ENCODE measurements at places on chromosomes 13 and 19.

GRCh38 chr13:51020600-51020999 lies 90.5 kb downstream of the C13orf42 start:
- DNase-seq: no peak

DNA sequence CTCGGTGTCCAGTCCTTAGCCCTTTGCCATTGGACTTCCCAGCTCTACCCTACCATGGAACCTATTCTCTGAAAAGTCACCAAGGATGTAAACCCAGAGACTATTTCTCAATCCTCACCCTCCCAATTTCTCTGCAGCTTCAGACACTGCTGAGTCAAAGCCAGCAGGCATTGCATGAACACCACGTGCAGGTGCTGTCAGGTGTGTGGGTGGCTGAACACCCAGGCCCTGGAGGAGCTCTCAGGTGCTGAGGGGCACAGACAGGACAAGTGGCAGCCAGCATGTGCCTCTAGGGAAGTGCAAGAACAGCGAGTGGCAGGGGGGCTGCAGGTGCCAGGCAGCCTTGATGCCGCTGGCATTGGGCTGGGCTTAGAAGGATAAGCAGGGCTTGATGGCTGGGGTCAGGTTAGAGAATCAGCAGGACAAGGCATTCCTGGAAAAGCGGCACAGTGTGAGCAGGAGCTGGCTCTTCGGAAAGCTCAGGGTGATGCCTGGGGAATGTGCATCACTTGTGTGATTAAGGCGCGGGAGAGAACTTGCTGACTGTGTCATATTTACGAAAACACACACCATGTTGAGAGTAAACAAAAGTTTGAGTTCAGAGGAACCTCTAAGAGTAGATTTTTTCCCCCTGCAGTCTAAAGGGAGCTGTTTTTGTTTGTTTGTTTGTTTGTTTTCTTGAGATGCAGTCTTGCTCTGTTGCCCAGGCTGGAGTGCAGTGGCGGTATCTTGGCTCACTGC lies 83.8 kb downstream of the LNX2 start:
- DNase-seq: no peak

- DNase-seq: no peak
These were observed 1437.6 kb downstream of the UQCRFS1 start for GRCh38 chr19:27775395-27775794.

DNA sequence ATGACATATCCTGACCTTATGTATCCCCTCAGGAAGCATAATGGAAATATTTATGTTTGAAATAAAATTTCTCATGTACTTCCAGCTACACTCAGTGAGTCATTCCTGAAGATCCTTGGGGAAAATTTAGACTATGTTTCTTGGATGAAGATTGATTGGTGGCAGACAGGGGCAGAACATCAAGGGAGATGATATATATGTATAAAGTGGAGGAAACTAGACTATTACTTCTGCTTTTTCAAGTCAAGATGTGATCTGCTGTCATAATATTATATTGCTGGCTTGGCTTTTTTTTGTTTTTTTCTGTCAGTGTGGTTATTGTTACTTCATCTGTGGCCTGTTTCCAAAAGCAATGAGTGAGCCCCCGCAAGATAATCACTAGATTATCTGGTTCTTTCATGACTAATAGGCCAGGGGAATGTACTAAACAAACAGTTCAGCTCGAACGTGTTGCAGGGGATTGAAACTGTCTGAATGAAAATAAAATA lies 87.2 kb upstream of the TNFSF11 start:
- DNase-seq: peak; percentile 58

GRCh38 chr13:111640006-111640405 lies 319.6 kb downstream of the TEX29 start:
- no peak for DNase-seq

GRCh38 chr19:48341515-48342413 lies 16.4 kb downstream of the EMP3 start:
- no peak for DNase-seq

- DNase-seq: peak; percentile 54
These were observed at the start of gene SELENOW for GRCh38 chr19:47778049-47778953. Gene SELENOW, plus strand, starts transcription at chr19:47778703. Its CDS starts 83 bp downstream, at chr19:47778786.

- no peak for DNase-seq
These were observed 360.3 kb downstream of the IRS2 start for GRCh38 chr13:109425821-109426689.

DNA sequence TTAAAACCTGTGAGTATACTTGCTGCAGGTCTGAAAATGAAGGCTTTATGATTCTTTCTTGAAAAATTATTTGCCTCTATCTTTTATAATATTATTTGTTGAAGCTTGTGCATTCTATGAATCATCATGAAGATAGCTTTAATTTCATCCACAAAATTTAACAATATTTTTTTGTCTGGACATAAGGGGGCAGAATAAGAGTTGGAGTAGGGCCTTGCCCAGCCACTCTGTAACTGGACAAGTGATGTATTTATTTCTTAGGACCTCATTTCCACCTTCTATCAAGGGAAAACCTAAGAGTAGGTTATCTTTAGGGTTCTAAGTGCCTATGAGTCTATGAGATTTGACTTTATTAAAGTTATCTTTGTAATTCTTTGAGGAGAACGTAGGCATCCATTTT lies 49.9 kb downstream of the N4BP2L1 start:
- no peak for DNase-seq

- no peak for DNase-seq
These were observed 397 bp downstream of the SLC44A2 start for GRCh38 chr19:10625762-10626138.

DNA sequence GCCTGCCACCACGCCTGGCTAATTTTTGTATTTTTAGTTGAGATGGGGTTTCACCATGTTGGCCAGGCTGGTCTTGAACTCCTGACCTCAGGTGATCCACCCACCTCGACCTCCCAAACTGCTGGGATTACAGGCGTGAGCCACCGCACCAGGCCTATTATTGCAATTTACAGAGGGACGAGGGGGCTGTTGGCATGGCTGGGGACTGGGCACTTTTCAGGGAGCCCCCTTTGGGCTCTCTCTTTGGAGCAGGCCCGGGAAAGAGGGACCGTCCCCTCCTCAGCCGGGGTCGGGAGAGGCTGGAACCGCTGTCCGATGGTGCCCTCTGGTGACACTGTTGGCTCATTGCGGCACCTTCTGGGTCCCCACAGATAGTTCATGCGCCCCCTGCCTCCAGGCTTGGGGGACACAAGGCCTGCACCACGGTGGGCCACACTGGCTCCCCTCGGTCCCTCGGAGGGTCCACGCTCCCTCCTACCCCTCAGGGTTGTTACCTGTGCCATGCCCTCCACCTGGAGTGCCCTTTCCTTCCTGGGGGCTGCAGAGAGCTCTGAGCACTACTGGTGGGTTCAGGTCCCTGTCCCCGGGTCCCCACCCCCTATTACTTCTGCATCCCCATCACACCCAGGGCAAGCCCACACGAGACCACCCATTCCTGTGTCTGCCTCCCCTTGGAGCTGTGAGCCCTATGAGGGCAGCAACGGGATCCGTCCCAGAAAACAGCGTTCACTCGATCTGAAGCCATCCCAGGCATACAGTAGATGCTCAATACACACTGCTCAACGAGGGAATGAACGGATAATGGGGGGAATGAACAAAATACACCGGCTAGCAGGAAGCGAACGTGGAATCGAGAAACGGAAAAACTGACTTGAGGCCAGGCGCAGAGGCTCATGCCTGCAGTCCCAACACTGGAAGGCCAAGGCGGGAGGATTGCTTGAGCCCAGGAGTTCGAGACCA lies 12.5 kb downstream of the FEM1A start:
- no peak for DNase-seq

- DNase-seq: no peak
These were observed 52.3 kb upstream of the ATP12A start for GRCh38 chr13:24627946-24628345.

- no peak for DNase-seq
These were observed 1.5 kb downstream of the MYPOP start for GRCh38 chr19:45900738-45901431.

DNA sequence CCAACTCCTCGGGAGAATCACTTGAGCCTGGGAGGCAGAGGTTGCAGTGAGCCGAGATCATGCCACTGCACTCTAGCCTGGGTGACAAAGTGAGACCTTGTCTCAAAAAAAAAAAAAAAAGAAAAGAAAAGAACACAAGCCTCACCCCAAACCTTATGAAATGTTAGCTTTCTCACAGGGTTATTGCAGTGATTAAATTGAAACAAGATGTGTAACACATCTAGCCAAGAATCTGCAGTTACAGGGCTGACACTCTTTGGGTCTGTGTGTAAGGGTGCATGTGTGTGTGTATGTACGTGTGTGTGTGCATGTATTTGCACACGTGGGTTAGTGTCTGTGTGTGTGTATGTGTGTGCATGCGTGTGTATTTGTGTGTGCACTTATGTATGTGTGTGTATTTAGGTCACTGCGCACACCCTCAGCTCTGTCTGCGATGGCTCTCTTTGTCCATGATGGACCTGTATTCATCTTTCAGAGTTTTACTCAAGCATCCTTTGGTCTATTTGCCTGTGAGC lies 336.3 kb downstream of the UQCRFS1 start:
- no peak for DNase-seq

DNA sequence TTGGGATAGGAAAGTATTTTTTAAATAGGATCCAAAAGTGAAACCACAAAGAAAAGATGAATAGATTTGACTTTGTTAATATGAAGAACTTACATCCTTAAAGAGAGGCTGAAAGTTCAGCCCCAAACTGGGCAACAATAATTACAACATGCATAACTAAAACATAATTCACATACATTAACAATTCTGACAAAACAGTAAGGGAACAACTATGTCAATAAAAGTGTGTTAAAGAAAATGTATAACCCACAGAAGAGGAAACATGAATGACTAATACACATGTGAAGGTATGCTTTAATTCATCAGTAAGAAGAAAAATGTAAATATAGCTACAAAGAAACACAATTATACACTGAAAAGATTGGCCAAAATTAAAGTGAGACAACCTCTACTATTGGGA lies 1597.6 kb upstream of the MIR17HG start:
- no peak for DNase-seq

GRCh38 chr19:16527971-16528521 lies 14.2 kb downstream of the CHERP start:
- no peak for DNase-seq

DNA sequence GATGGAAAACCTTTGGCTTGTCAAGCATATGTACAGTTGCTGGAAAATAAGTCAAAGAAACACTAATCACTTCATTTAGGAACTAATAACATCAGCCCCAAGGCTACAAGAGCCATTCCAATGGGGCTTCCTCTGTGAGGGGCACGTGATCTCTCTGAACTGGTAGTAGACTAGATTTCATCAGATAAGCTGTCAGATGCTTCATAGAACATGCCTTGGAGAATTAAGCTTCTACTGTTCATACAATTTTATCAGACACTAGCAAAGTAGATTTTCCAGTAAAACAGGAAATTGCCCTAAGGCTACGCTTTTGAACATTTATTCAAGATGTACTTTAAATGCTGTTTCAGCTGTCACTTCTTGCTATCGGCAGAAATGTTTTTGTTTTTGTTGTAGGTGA lies 107.8 kb downstream of the EDNRB start:
- no peak for DNase-seq

DNA sequence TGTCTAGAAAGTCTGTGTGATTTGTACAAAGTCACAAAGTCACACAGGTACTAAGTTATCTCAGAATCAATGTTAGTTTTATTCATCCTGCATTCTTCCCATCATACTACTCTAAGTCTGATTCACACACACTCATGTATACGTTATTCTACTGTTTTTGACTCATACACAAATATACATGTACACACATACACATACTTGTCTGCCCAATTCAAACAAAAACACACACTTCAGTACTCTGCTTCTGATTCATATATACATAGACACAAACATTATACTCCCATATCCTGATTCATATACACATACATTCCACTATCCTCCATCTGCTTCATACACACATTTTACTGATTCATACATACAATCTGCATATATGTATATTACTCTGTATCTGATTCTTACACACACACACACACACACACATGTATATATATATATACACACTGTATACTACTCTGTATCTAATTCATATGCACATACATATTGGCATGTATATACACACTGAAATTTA lies 69.3 kb downstream of the KLF12 start:
- DNase-seq: no peak

Measured in HS-27A (cell line).